ENCODE measurements at places on chromosomes 16 and 17. TPM values are rescaled to one million over a fixed set of nuclear protein-coding genes. Genes with fewer than 3 reads are reported as not detected.

DNA sequence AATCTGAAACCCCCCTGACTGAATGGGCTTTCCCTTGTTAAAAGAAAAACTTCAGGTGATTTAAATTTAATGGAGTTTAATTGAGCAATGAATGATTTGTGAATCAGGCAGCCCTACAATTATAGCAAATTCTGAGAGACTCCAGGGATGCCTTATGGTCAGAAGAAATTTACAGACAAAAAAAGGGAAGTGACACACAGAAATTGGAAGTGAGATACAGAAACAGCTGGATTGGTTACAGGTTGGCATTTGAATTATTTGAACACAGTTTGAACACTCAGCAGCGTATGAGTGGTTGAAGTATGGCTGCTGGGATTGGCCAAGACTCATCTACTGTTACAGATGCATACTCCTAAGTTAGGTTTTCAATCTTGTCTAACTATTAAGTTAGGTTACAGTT, 19.0 kb upstream of the CPHXL start:
- H3K27me3 ChIP-seq = peaks cover 16% of the 10 kb centered on the region
- H3K36me3 ChIP-seq = peaks cover 10% of the 10 kb centered on the region
- H3K4me1 ChIP-seq = no peaks in the 10 kb centered on the region
- no peak overlapping the region for H3K27ac ChIP-seq

The TBC1D3I gene
- total RNA-seq = 0.96 TPM

DNA sequence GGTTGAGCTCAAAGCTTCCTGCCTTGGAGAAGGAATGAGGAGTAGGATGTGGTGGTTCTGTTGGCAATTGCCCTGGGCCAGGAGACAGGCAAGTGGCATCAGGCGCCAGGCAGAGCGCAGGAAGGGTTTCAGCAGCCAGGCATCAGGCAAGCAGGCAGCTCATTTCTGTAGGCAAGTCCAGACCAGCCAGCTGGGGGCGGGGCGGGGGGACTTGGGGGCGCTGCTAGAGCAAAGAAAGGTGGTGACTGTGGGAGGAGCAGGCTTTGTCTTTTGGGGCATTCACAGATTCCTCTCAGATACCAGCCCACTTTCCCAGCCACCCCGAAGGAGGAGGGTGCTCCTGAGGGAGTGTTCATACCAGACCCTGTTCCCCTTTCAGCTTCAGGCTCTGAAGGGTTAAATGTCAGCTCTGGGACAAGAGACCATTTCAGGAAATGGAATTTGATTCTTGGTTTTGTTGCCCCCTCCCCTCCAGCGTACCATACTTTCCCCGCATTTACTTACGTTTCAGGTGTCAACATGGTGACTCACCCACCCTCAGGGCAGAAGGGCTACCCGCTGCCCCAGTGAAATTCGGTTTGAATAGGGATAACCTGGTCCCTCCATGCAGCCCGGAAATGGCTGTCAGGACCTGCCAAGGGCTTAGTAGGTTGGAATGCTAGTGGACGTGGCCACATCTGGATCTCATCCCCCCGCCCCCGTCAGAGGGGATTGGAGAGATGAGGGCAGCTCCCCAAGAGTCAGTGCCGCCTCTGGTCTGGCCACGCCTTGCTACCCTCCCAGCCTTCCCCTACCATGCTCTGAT, 13.2 kb downstream of the NGFR start:
- peaks cover 37% of the 10 kb centered on the region for H3K4me1 ChIP-seq
- peaks cover 5% of the 10 kb centered on the region for H3K27me3 ChIP-seq
- H3K4me3 ChIP-seq = peak overlapping the region; percentile 13
- DNase-seq = no peak
- peaks cover 6% of the 10 kb centered on the region for H3K36me3 ChIP-seq
- H3K27ac ChIP-seq = peak overlapping the region; percentile 4

The C17orf50 gene
- 0.23 TPM for total RNA-seq

DNA sequence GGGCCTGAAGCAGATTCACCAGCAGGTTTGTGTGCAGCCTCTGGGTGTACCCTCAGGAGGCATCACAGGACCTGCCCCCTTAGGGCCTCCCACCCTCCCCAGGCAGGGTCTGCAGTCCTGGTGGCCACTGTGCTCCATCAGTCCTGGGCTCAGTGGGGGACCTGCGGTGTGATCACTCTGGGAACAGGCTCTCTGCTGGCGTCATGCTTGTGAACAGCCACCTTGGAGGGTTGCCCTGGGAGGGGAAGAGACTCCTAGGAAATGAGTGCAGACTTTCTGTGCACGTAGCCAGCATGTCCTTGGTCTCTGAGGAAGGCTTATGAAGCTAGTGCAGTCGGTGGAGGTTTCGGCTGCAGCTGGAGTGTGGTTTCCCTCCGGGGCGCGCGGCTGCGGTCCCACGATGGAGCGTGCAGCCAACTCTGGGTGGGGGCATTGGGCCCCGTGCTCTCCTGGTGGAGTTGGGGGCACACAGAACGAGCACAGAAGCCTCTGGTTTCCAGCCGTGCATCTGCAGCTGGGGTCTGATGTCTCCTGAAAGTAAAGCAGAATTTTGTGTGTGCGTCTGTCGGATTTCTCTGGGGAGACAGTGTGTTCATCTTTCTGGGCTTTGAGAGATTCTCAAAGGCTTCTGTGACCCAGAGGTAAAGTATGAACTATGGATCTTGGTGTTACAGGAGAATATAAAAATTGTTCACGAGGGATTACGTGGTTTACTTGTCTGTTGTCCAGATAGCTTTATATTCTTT, 68.1 kb upstream of the ZNF750 start:
- no peaks in the 10 kb centered on the region for H3K4me1 ChIP-seq
- no peak overlapping the region for H3K4me3 ChIP-seq
- H3K27me3 ChIP-seq = no peaks in the 10 kb centered on the region
- peak overlapping the region; percentile 28 for H3K27ac ChIP-seq

DNA sequence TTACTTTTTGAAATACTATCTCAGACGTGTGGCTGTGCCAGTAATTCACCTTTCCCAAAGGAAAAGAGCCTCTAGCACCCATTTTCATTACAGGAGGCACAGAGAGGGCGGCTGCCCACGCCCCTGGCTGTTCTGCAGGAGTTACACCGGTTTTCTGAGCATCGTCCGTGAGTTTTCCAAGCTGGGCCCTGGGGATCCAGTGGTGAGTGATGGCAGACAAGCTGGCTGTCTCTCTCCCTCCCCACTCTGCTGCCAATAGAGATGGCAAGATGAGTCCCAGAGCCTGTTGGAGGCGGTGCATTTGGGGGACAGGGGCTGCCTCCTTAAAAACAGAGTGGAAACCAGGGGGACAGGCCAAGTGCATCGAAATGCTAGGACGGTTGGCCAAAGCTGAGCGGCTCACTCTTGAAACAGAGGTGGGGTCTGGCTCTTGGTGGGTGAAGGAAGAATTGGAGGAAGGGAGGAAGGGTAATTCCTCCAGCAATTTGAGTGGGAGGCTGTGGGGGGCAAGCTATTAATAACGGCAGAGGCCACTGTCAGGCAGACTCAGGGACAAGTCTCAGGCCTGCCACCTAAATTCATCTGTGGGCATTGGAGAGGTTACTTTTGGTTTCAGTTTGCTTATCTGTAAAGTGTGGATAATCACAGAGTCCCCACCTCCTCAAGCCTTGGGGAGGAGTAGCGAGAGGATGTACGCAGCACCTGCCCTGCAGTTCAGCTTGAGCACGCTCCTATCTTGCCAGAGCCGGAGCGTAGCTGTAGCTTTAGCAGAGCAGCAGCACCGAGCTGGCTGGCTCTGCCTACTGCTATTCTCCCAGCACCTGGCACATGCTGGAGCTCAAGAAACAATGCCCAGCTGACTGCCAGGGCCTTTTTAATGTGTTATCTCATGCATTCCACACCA, 7.5 kb upstream of the NOS2 start:
- H3K4me3 ChIP-seq = no peak overlapping the region
- no peak for DNase-seq
- H3K36me3 ChIP-seq = no peaks in the 10 kb centered on the region
- H3K27ac ChIP-seq = no peak overlapping the region
- peaks cover 7% of the 10 kb centered on the region for H3K27me3 ChIP-seq
